ENCODE measurements at places on chromosomes 2 and 18. TPM values are rescaled to one million over a fixed set of nuclear protein-coding genes. Genes with fewer than 3 reads are reported as not detected.

Gene RAPGEF4
- not detected for total RNA-seq

Gene SLC9A2
- total RNA-seq: not detected

Gene NR4A2
- 2.2 TPM for total RNA-seq

Gene RUFY4
- not detected for total RNA-seq

Gene TFCP2L1
- total RNA-seq: not detected

Gene RGPD3
- total RNA-seq: 0.05 TPM

Gene CYP1B1
- 0.17 TPM for total RNA-seq

Measured in HFFc6 (cell line).